ENCODE measurements at places on chromosomes 12 and 14.

- DNase-seq, result peak; percentile 72
Observed at GRCh38 chr14:60637479-60638315, 11.6 kb downstream of the SIX1 start.

GRCh38 chr12:32305163-32305562, 94.2 kb upstream of the FGD4 start:
- DNase-seq, result no peak

- peak; percentile 32 for DNase-seq
Observed at GRCh38 chr14:104797115-104798044, 1.8 kb upstream of the AKT1 start.

- no peak for DNase-seq
Observed at GRCh38 chr12:32110942-32111341, 4.3 kb downstream of the BICD1 start.
